RPMI7951 (cell line): ENCODE measurements at places on chromosomes 3 and 15. TPM values are rescaled to one million over a fixed set of nuclear protein-coding genes. Genes with fewer than 3 reads are reported as not detected.

CTXN2 gene
- total RNA-seq = not detected in 2 replicates

SLC2A2 gene
- not detected in 2 replicates for total RNA-seq

ANKRD34C gene
- not detected in 2 replicates for total RNA-seq

RBMS3 gene
- total RNA-seq = 12.6 and 22.8 TPM in 2 replicates

ADAMTS9 gene
- total RNA-seq = 2.4 and 3.1 TPM in 2 replicates

REC114 gene
- not detected in 2 replicates for total RNA-seq

GUCA1C gene
- not detected in 2 replicates for total RNA-seq
